ENCODE measurements at places on chromosomes 12 and 14. TPM values are rescaled to one million over a fixed set of nuclear protein-coding genes. Genes with fewer than 3 reads are reported as not detected.

DNA sequence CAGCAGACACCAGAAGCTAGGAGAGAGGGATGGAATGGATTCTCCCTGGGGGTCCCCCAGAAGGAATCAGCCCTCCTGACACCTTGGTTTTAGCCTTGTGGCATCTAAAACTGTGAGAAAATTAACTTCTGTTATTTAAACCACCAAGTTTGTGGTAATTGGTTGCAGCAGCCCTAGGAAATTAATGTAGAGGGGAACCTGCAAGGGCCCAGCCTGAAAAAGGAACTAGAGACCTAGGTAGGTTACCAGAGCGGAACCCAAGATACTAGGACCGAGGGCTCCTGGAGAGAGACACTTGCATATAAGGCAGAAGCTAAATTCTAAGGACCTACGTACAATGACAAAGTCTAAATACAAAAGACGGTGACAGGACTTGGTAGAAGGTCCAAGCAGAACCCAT lies 8.1 kb upstream of the DENND5B start:
- no peak for DNase-seq

The SLCO1B1 gene
- not detected for total RNA-seq

DNA sequence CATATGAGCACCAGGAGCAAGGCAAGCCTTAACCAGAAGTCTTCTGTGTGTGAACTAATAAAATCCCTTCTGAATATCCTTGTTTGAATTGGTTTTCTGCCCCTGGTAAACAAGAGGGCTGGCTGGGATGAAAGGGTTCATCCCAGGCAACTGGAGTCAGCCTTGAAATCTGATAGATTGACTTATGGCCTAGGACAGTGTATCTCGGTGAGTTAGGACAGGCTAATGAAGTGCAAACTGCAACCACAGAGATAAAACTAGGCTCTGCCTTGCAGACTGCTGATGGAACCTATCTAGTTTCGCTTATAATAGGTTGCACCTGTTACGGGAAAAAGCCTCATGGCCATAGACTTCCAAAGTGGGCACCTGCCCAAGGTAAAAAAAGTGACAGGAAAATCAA lies 451.9 kb upstream of the NOVA1 start:
- no peak for DNase-seq

The LARP4 gene
- total RNA-seq: 38.5 TPM

The TAS2R42 gene
- not detected for total RNA-seq

The SLC10A1 gene
- total RNA-seq: not detected

DNA sequence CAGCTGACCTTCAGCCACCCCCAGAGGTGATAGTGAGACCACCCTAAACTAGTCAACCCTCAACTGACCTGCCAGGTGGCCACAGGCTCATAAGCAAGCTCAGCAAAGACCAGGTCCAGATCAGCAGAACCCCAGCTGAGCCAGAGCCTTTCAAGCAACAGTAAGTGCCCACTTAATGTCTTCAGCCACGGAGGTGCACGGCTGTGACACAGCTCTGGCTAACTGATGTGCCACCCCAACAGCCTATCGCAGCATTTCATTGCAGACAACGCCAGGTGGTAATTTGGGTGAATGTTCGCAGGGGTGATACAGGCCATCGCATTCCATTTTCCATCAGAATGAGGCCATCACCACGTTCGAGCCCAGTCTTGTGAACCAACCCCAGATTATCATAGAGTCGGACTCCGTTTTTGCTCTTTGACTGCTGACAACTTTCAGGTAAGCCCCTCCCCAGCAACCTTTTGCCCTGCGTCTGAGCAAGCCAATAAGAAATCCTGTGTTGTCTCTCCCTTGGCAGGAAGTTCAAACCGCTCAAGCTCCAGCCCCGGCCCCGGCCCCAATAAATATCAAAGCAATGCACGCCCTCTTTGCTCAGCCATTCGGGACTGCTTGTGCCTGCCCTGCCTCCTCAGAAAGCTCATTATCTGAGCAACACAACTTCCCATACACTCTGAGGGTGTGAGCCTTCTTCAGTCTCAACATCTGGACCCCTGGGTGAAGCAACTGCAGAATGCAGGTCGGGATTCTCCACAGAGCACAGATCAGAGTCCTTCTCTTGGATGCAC lies 44.4 kb downstream of the JAG2 start:
- no peak for DNase-seq

DNA sequence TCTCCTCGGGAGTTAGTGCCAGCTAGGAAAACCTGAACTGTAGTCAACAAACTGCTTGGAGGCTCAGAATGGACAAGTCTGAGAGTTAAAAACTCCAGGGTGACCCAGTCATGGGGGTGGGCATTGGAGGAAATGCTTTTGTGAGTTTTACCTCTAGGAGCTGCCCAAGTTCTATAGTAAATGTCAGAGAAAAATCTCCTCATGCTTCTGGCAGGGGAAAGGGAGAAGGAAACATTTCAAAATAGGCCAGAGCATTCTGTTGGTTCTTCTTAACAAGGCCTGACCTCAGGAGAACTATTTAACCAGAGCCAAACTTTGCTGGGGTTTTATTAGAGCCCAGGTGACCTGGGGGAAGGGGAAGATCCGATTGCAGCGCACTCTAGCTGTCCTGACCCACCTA lies 12.3 kb downstream of the NINJ2 start:
- no peak for DNase-seq

The OTOGL gene
- under 0.01 TPM for total RNA-seq

DNA sequence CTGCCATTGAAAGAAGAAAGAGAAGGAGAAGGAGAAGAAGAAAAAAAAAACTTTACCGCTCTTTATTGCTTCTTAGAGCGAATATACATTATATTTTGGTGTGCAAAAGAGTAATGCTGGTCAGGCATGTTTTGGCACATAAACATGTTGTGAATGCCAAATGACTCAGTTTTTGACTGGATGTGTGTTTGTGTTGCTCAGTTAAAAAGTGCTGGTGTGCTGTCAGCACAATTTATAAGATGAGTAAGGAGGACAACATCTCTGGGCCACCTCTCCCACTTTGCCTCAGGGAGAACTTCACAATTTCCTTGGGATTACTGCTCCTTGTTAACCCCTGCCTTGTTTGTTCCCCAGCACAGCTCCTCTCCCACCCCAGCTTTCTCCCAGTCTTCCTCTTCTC lies 584.8 kb downstream of the ETNK1 start:
- DNase-seq: no peak

The CCDC175 gene
- total RNA-seq: not detected

GRCh38 chr12:116282371-116283286 lies 5.1 kb upstream of the MED13L start:
- DNase-seq: no peak

DNA sequence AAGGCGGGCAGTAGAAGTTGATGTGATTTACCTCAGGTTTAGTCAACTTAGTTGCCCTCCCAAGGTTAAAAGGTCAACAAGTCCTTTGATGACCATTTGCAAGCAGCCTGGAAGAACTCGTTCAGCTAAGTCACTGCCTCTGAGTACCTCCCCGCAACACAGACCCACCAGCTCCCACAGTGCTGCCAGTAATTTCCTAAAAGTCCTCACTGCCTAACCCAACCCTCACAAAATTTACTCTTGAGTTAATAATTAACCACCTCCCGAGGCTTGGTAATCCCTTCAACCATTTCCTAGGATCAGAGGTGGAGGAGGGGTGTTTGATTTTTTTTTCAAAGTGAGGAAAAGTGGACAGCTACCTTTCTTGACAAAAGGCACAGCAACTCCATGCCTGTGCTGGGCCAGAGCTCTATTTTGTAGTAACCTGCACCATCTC lies 55.8 kb downstream of the MAP3K9 start:
- no peak for DNase-seq

DNA sequence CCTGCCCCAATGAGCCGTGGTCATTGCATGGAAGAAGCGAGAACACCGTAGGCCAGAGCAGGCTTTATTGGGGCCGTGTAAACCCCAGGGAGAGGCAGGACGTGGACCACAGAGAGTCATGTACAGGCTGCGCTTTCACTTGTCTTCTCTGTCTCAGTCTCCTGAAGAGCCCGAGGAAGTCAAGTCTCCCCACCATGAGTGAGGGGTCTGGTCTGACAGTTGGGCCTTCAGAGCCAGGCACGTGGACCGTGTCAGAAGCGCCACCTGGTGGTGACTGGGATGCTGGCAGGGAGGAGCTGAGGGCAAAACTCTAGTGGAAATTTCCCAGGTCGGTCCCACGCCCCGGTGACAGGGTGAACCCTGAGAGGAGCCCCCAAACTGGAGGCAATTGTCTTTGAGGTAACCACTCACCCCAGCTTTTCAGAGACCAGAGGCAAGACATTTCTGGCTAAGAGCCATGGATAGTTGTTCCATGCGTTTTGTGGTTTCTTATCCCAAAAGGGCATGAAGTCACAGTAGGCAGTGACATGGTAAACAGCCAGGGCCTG lies 17.4 kb downstream of the RPS6KL1 start:
- DNase-seq: no peak

DNA sequence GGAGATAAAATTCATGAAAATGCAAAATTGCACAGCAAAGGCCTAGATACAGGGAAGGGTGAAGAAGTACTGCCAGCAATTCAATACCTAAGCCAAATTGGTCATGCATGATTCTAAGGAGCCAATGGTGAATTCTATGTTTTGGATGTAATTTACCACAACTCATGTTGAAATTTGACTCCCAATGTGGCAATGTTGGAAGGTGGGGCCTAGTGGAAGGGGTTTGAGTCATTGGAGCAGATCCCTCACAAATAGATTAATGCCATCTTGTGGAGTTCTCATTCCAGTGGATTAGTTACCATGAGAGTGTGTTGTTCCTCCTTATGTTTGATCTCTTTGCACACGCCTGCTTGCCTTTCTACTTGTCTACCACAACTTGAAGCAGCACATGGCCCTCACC lies 194.0 kb upstream of the ALG10 start:
- DNase-seq: no peak

The WDR20 gene
- total RNA-seq: 24.8 TPM
